SK-MEL-5 (cell line): ENCODE measurements at places on chromosomes 4 and X. TPM values are rescaled to one million over a fixed set of nuclear protein-coding genes. Genes with fewer than 3 reads are reported as not detected.

The PRRG1 gene
- total RNA-seq: 15.2 and 17.6 TPM in 2 replicates

The LRIT3 gene
- total RNA-seq: not detected in 2 replicates

GRCh38 chr4:125547836-125548235 lies 233.1 kb downstream of the FAT4 start:
- no peak for DNase-seq

GRCh38 chr4:176844448-176844847 lies 51.7 kb upstream of the VEGFC start:
- no peak for DNase-seq
